ENCODE measurements at places on chromosomes 6 and 20.

DNA sequence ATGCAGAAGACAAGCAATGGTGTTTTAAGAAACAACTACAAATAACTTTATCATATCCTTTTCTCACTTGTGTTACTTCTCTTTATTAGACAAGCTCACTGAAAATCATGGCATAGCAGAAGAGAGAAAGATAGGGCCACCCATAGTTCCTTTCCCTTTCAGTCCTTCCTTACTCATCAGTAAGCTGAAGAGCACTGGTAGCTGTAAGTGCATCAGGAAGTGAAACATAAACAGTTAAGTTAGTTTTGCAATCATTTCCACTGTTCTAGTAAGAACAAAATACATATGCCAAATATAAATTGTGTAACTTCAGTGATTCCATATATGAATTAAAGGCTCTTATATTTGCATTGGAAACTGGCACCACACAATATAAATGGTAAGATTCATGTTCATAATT lies 220.1 kb downstream of the HACE1 start:
- DNase-seq: no peak

GRCh38 chr20:14148042-14148441 lies 152.7 kb downstream of the MACROD2 start:
- DNase-seq: no peak

DNA sequence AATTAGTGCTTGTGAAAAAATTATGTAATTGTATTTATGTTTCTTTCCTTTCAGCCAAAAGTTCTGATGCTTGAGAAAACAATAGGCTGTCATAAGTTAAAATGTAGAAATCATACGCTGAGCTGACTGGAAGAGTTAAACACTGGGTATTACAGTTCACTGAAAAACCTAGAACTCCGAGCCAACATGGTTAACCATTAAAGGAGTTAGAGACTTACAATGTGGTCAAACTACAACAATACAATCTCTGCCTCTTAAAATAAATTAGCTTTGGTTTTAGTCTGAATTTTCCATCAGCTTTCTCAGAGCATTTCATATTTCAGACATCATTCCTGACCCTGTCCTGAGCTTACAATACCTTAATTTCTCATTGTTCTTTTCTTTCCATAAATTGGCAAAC lies 91.0 kb downstream of the COL12A1 start:
- no peak for DNase-seq

- no peak for DNase-seq
These were observed 11.5 kb upstream of the MPC1 start for GRCh38 chr6:166394036-166394892.

DNA sequence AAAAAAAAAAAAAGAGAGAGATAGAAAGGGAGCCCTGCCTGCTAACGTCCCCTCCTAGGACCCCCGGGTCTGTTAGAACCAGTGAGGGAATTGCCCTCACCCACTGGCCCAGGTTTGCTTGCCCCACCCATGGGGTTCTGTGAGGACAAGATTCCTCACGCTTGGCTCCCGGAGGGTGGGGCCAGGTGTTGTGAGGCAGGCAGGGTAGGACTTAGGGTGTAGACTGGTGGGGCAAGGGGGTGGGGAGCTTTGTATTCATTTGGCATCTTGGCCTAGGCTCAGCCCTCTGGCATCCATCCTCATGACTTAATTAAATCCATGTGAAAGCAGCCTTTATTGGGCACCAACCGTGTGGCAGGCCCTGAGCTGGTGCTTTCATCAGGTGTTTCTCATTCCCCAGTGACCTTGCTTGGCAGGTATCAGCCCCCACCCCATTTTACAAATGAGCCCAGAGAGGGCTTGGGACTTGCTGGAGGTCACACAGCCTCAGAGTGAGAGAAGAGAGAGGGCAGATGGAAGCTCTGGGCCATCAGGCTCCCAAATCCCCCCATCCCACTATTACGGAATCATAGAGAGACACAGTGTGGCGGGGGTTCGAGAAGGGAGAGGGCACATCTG lies 19.0 kb downstream of the RAB44 start:
- DNase-seq: no peak

- DNase-seq: no peak
These were observed 97.4 kb downstream of the PLCB4 start for GRCh38 chr20:9166153-9166780.

DNA sequence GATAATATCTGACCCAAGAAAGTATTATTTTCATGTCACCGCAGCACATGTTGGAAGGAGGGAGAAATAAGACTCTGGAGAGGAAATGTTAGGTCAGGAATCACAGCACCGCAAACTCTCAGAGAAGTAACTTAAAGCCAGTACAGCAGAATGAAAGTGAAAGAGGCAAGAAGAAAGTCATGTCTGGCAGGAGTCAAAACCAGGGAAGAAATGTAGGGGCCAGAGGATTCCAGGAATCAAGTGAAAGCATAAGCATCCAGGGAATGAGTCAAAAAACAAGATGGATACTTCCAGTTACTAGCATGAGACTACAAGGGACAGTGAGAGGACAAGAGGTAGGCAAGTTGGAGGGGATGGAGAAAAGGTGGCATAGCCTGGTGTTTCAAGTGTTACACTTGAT lies 80.4 kb downstream of the AK9 start:
- DNase-seq: no peak

GRCh38 chr6:128474481-128474880 lies 45.9 kb downstream of the PTPRK start:
- no peak for DNase-seq

DNA sequence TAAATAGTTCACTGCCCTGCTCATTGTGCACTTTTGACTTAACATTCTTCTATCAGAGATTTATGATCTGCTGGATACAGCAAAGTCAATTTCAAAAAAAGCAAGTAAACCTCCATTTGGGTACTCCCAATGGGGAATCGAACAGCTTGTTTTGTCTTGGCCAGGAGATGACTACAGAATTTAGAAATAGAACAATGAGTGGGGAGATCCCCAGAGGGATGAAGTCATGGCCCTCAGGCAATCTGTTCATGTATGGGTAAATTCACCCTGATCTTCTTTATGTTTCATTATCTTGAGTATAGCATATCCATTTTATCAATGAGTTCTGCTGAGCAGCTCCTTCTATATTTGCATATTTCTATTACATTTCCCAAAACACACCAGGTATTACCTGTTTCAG lies 1681.9 kb downstream of the HACE1 start:
- no peak for DNase-seq

GRCh38 chr20:20363799-20364592 lies 3.9 kb upstream of the INSM1 start:
- no peak for DNase-seq

DNA sequence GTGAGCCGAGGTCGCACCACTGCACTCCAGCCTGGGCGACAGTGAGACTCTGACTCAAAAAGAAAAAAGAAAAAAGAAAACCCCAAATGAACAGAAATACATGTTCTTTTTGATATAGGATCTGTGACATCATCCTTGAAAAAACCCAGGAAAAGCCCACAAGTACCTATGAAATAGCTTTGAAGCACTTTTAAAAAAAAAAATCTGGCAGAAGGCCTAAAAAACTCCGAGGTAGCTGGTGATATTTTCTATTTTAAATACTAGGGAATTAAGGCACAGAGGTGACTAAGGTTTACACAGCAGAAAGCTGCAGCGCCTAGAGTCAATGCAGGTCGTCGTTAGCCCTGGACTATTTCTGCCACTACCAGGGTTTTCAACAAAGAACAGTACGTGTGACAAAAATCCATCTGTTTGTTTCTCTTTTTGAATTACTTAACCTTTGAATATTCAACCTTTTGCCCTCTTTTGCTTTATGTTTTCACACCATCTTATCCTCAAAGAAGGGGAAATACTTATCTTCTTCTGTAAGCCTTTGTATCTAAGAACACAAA lies 39.4 kb upstream of the EEF1A1 start:
- no peak for DNase-seq

DNA sequence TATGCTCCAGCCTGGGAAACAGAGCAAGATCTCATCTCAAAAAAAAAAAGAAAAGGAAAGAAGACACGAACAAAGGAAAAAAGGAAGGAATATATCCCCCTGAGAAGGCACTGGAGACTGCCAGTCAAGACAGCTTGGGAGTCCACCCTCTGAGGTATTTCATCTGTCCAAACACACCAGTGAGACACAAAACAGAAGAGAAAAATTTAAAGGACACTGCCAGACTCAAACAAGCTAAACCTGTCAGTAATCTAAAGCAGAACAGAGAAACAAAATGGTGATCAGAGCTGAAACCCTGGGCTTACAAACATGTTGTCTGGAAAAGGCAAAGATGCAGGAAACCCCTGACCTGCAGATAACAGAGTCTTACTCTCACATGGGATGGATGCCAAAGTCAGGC lies 114.9 kb downstream of the DCDC2 start:
- no peak for DNase-seq

DNA sequence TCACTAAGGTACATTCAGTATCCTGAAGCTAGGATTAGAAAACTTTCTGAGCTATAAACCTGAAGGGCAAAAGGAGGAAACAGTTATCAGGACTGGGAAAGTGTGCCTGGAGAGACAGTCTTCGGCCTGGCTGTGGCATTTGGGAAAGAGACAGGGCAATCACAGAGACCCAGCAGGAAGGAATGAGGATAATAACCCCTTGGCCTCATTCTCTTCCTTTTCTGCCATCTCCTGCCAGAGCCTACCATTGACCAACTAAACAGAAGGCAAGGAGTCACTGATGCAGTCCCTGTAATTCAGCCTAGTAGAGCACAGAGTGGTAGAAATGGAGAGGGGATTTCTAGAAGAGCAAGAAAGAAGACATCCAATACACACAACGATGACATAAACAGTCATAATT lies 359.4 kb downstream of the HDGFL1 start:
- no peak for DNase-seq

GRCh38 chr6:151661928-151662327 lies 145.6 kb upstream of the ESR1 start:
- DNase-seq: no peak

- DNase-seq: no peak
These were observed 80.2 kb downstream of the MAP7 start for GRCh38 chr6:136470044-136470443.

DNA sequence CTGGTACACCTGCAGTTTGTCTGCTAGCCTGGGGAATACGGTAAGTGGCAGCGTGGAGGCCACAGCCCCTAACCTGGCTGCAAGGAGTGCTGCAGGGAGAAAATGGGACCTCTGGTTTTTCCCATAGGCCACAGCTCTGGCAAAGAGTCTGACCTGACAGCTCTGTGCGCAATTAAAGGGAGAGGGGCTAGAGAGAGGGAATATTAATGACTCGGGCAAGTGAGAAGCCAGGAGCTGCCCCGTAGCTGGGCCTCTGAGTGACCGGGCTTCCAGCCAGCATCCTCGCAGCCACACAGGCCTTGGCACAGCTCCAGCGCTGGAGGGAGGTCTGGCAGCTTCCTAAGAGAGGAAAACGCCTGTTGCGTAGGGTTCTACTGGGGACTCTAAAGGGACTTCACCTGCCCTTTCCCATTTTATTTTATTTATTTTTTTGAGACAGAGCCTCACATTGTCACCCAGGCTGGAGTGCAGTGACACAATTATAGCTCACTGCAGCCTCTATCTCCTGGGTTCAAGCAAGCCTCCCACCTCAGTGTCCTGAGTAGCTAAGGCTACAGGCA lies 18.2 kb upstream of the OCSTAMP start:
- peak; percentile 85 for DNase-seq

GRCh38 chr6:167687116-167687725 lies 139.5 kb upstream of the AFDN start:
- no peak for DNase-seq

GRCh38 chr6:133248241-133249001 lies 7.3 kb downstream of the EYA4 start:
- no peak for DNase-seq

- DNase-seq: no peak
These were observed 25.4 kb upstream of the HLA-E start for GRCh38 chr6:30463651-30464618.

DNA sequence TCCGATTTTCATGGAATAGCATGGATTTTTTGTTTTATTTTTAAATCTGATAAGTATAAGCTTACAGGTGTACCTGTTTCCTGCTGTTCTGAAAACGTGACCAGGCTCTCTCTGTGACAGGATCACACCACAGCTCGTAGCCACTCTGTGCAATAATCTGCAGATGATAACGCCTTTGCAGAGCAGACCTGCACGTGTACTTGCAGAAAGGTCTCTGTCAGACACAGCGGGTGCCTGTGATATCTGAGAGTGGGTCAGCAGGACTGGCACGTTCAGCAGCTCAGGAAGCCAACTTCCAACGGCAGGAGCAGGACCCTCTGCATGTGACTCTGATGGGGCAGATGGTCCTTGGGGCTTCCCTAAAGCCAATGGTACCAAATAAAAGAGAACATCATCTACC lies 68.6 kb upstream of the HDDC2 start:
- DNase-seq: no peak

DNA sequence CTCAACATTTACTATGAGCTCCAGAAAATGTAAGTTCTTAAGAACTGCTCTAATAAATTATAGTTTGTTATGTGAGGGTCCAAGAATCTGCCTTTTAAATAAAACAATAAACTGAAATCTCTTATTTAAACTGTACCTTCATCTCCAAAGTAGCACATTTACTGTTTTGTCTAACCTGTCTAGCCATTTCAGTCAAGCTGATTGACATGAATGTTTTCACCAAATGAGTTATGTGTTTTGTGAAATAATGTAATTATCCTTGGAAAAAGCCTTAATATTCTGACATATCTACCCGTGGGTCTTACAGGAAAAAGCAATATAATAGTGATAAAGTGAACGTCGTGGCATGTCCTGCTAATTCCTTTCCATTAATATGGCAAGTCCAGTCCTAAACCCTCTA lies 57.8 kb downstream of the OPRM1 start:
- no peak for DNase-seq

DNA sequence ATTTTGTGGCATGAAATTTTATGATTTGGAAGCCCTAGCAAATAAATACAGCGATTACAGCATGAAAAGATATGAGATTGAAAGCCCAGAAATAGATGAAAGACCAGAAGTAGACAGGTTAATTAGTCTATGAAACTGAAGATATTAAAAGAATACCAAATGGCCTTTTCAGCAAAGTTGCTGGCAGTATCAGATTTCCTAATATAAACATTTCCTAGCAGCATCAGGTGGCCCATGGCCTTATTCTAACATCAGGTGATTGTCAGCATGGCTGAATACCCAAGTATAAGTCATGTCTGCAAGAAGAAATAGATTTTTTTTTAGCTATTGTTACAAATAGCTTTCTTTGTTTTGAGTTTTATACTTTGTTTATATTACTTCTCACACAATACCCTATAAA lies 93.2 kb downstream of the CLVS2 start:
- no peak for DNase-seq

DNA sequence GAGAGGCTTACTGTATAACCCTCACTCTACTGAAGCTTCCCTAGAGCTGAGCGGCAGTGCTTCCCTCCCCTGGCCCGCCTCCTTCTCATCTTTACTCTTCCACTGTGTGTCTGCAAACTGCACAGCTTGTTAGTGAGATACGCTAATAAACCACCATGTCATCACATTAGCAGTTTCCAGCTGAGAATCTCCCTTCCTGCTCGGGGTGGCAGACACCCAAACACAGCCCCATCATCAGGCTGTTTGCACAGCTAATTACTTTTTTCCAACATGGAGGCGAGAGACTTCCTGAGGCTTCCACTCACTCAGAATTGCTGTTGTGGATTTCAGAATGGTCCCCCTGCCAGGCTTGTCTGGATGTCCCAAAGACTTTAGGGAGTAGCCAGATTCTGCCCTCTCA lies 444.9 kb upstream of the SULF2 start:
- DNase-seq: no peak
